ENCODE measurements at places on chromosomes 1 and 21.

DNA sequence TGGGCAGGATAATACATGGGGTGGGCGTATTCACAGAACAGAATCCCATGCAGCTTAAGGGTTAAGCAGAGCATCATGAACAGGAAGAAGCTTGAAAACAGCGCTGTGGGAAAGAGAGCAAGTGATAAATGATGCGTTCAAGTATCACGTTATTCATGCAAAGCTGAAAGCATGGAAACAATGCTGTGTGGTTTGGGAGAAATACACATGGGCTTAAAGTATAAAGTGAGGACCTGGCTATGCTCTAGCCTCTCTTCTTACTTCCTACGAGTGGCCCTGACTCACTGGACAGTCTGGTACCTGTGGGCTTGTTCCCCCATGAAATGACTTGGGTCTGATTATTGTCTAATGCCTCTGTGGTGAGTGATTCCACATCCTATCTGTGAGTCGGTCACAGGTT lies 25.7 kb downstream of the TMPRSS2 start:
- DNase-seq: no peak

GRCh38 chr1:38005195-38006007 lies at the start of gene FHL3:
TSS of gene FHL3 (minus strand) at chr1:38005514. CDS start at chr1:37999412, 6,102 bp downstream.
- peak; percentile 44 for DNase-seq

DNA sequence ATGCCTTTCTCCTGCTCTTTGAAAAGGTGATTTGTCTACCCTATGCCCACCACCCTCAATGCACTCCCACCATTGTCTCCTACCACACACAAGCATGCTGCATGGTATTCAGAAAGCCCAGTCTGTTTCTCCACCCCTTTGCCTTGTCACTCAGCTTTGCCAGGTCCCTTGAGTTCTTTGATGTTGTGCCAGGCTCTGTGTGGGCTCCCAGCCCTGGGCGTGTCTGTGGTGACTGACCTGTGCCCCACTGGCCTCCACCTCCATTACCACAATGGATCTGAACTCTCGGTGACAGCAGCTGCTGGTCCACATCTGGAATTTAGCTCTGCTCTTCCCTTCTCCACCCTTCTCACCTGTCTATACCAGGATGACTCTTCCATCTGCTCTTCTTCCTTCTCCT lies 34.9 kb downstream of the ATP2B4 start:
- DNase-seq: no peak

- DNase-seq: no peak
Measured at GRCh38 chr1:227749916-227750710, 14.9 kb downstream of the SNAP47 start.

DNA sequence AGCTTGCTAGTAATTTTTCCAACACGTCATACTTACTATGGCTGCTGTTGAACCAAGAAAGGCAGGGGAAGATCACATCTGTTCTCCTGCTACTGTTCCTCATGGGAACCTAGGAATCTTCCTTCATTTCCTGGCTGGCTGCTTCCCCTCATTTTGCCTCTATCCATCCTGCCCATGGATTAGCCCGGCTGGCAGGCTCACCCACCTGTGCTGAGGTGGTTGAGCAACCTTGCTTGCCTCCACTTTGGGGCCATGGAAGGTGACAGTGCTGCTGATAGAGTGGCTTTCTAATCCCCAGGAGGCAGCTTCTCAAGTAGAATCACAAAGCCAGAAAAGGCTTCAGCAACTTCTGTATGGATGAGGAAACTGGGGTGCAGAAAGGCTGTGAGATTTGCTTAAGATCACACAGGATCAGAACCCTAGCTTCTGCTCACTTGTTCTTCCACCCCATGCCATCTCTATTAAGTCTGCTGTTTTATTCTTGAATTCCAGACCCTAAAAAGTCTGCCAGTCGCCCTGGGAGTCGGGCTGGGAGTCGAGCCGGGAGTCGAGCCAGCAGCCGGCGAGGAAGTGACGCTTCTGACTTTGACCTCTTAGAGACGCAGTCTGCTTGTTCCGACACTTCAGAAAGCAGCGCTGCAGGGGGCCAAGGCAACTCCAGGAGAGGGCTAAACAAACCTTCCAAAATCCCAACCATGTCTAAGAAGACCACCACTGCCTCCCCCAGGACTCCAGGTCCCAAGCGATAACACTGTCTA lies 6.2 kb upstream of the BMP8A start:
- no peak for DNase-seq

DNA sequence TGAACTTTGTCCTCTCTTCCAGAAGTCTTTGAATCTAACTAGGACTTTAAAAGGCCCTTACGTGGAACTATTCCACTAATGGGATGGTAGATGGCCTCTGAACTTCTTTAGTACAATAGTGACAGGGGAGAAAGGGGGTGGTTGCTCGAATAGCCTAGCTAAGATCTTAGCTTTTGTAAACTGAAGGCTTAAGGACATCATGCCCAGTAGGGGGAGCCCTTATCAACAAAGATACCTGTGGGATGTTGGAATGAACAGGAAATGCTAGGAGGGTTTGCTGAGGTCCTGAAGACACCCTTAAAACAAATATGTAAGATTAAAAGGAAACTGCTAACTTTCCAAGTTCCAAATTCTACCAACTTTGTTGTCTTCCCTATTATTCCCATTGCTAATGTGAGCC lies 33.2 kb downstream of the NHLH2 start:
- no peak for DNase-seq

DNA sequence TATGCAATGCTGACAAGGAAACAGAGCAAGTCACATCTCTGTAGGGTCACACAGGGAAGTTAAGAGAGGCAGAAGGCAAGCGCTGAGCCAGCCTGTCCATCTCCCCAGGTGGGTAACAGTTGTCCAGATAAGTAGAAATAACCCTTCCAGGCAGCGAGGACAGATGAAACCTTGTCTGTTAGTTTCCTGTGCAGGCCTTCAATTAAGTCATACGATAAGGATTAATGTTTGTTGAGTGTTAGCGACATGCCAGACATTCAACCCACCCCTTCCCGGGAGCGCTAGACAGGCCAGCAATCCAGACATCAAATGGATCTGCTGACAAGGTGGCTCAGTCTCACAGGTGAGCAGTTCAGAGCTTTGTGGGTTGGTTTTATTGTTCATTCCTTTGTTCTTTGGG lies 221.5 kb upstream of the FMN2 start:
- no peak for DNase-seq

DNA sequence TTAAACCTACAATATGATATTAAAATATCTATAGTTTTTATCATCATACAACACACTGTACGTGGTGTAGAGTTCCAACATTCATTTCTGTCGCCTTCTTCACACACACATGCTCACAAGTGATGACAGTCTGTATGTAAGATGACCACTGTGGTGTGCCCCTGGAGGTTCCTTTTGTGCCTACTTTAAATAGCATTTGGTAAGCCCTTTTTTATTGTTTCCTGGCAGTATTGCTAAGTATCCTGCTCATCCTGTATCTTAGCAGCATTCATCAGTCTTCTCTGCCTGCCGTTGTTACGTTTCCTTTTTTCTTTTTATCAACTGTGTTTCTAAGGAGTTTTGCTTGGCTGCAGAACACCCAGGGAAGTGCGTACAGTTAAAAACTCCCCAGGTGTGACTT lies 231.4 kb downstream of the CHRM3 start:
- DNase-seq: no peak

DNA sequence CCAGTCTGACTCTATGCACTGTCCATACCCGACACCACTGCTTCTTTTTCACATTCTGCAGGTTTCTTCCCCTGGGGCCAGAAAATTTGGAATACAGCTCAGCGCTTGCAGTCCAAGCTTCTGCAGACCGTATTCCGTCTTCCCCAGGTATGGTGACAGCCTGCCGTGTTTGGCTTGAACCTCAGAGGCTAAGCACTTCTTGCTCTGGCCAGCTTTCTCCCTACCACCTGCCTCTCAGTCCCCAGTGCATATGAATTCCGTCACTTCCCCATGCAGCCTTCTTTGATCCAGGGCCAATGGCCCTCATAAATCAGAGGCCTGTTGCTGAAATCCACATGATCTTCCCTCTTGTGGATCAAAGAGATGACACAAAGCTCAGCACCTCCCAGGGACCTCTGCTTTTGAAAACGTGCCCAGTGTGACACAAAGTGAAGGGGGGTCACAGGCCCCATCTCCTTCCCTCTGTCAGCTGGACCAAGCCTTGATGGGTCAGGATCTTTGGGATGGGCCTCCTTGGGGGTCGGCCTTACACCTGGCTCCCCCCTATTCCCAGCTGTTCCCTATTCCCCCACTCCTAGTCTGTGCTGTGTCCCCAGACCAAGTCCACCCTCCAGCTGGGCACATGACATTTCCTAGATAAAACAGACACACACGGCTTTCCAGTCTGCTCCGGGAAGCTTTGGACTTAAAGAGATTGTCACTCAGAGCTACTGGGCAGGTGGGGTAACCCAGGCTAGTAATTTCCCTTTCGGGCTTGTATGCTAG lies 66.6 kb downstream of the HMGB4 start:
- no peak for DNase-seq

- peak; percentile 21 for DNase-seq
Measured at GRCh38 chr1:54070171-54070837, 16.9 kb downstream of the TCEANC2 start.

DNA sequence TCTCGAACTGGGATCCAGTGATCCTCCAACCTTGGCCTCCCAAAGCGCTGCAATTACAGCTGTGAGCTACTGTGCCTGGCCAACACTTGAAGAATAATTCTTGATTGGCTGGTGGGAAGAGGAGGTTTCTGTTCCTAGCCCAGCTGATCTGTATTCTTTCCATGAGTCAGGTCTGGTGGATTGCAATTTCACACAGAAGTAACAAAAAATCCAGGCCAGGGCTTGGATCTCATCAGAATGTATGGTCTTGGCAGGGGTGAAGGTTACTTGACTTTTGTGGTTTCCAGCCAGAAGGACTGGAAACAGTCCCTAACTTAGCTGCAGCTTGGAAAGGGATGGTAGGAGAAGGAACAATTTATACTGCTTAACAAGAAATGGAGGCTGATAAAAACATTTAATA lies 5.1 kb upstream of the HP1BP3 start:
- no peak for DNase-seq

DNA sequence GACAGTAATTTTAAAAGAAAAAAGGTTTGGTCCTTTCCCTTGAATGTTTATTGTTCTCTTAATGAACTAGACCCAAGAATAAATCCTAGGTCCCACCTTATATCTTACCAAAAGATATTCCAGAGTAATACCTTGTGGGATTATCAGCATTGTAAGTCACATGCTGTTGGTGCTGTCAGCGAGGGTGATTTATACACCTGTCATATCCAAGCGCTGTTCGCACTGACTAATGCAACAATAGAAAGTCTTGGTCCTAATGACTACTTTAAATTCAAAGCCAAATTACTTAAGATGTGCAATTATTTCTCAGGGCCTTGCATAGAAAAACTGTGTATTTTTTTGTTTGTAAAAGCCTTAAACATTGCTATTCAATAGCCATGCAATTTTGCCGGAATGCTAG lies 6.9 kb downstream of the GPR88 start:
- DNase-seq: no peak

- no peak for DNase-seq
Measured at GRCh38 chr1:90344963-90345730, 350.2 kb downstream of the ZNF326 start.

GRCh38 chr1:204196068-204196795 lies at the start of gene KISS1:
TSS of gene KISS1 (minus strand) at chr1:204196491. CDS start at chr1:204192876, 3,615 bp downstream.
- DNase-seq: no peak

- DNase-seq: no peak
Measured at GRCh38 chr1:16022393-16022792, 557 bp downstream of the CLCNKA start.

- DNase-seq: no peak
Measured at GRCh38 chr1:77639557-77640069, 42.8 kb downstream of the ZZZ3 start.

DNA sequence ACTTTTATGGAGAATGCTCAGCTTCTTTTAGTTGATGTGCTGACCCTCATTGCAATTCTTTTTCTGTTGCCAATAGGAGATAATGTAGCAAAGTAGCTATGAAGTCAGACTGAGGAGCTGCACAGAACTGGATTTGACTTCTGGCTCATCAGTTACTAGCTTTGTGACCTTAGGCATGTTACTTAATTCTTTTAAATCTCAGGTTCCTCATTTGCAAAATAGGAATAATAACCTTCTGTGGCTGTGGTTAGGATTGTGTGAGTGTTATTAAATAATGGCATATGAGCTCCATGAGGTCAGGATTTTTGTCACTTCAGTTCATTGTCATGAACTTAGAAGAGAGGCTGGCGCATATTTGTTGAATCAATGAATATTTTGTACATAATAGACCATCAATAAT lies 237.6 kb upstream of the SGIP1 start:
- no peak for DNase-seq

DNA sequence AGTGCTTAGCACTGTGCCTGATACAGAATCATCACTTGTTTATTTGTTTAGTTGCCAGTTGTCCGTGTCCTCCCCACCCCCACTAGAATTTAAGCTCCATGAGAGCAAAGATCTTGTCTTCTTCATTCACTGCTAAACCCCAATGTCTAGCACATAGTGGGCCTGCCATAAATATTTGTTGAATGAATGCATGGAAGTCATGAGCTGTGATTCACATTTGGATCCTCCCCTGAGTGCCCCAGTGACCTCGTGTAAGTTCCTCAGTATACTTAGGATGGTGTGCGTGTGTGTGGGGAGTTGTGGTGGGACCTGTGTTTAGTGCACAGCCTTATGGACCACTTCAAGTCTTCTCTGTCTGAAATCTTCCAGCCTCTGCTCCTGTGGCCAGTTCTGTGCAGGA lies 23.1 kb downstream of the IER5 start:
- DNase-seq: no peak

- DNase-seq: no peak
Measured at GRCh38 chr21:34022627-34023335, 50.6 kb upstream of the MRPS6 start.

GRCh38 chr1:63435161-63435560 lies 67.7 kb downstream of the ALG6 start:
- DNase-seq: no peak

GRCh38 chr1:206142011-206142410 lies 24.8 kb upstream of the AVPR1B start:
- no peak for DNase-seq

- DNase-seq: no peak
Measured at GRCh38 chr1:73604211-73604610, 593.8 kb downstream of the LRRIQ3 start.

- DNase-seq: no peak
Measured at GRCh38 chr21:33025489-33026442, at the start of gene OLIG2. TSS of gene OLIG2 (plus strand) at chr21:33025935. CDS start at chr21:33026863, 928 bp downstream.

DNA sequence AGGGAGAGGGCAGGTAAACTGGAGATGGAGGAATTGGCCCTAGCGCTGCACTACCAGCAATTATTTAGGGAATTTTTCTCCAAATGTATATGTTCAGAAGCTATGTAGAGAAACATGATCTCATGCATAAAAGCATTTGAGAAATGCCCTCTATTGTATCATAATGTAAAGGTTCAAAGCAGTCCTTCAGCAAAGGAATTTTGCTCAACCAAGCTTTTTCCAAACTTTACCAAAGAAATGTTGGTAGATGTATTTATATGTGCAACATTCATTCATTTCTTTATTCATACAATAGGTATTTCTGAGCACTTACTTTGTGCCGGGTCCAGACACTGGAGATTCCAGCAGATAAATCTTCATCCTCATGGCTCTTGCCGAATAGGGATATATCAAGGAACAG lies 64.4 kb downstream of the XCL1 start:
- DNase-seq: no peak

Data from 8988T (cell line).